ENCODE measurements at places on chromosomes 7 and 10.

GRCh38 chr10:13340626-13341376 is 7.3 kb downstream of the SEPHS1 start:
- DNase-seq = peak; percentile 16

GRCh38 chr10:10677479-10677878 is 340.2 kb upstream of the CELF2 start:
- peak; percentile 51 for DNase-seq

- no peak for DNase-seq
These were observed 111.2 kb downstream of the OSBPL3 start for GRCh38 chr7:24868741-24869140.

GRCh38 chr10:99522470-99523250 is 10.1 kb upstream of the NKX2-3 start:
- no peak for DNase-seq

DNA sequence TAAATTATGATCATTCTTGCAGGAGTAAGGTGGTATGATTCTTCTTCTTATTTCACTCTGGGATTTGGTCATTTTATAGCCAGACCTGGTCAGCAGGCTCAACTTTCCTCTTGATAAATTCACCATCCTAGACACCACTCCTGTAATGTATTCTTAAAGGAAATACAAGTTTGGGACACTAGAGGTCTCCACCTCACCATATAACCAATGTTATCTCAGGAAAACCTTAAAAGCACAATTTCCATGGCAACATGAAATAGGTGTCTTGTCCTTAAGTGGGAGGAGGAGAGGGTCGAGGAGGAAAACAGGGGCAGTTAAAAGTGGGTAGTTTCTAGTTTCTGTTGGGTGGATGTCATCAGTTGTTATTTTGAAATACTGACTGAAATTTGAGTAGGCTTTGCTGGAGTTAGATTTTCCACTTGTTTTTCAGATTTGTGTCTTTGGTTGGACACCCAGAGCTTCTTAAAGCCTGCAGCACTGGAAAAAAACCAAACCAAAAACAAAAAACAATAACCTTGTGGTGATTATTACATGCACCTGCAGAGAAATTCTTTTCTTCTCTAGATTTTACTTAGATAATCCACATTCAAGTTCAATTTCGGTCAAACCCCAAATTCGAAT is 163.1 kb downstream of the PRKCQ start:
- peak; percentile 33 for DNase-seq

- no peak for DNase-seq
These were observed 35.5 kb downstream of the RUFY2 start for GRCh38 chr10:68371604-68372003.

DNA sequence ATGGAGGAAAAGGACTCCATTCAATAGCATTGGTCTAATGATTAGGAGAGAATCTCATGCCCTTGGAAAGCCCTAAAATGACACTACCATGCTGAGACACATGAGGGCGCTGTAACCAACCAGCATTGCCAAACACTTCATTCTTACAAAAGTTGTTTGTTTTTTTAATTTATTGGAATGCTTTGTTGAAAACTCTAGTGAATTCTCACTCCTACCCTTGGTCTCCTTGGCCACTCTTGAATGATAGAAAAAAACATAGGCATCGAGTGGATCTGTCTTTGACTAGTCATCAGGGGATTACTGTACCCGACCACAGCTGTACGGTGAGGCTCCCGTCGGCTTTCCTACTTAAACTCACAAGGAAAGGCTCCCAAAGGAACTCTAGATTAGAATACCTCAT is 29.3 kb upstream of the ADD3 start:
- peak; percentile 70 for DNase-seq

DNA sequence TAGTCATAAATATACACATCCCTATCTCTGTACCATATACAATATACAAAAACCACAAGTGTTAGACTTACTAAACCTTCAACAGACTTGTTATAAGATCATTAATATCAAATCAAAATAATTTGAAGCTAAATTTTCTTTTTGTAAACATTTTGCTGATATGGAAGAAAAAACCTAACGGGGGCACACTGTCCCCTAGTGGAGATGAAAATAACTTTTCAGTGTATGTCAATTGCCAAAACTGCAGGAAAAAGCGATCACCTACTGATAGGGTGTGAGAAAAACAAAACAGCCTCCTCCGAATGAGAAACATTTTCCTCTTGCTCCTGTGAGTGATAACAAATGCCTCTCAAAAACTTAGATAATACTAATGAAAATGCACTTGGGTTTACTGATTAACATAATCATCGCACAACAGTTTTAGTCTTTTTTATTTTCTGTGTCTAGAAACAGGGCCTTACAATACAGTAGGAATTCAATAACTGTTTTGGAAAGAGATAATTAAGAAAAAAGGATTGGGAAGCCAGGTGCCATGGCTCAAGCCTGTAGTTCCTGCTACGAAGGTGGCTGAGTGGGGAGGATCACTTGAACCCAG is 322.7 kb downstream of the CRPPA start:
- DNase-seq = no peak

DNA sequence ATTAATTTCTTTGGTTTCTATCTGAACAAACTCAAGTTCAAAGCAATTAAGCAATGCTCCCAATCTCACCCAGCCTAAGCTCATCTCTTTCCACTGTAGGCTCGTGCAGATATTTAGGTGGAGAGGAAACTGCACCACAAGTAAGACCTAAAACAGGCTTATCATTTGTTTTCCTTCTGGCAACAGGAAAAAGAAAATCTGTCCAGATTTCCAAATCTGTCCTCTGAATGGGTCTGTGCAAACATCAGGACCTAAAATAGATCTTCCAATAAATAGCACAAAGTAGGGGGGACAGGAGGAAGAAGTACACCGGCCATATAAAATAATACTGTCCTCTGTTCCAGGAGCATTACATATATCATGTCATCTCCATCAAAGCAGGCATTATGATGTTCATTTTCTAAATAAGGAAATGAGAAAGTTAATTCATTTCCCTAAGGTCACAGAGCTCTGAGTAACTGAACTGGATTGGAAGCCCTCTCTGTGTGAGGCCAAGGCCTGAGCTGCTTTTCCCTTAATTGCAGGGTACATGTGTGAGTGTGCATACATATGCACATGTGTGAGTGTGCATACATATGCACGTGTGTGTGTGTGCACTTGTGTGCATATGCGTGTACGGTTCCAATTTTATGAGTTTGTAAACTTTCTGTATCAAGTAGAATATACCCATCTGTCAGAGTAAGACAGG is 92.8 kb upstream of the PARD3 start:
- DNase-seq = no peak

DNA sequence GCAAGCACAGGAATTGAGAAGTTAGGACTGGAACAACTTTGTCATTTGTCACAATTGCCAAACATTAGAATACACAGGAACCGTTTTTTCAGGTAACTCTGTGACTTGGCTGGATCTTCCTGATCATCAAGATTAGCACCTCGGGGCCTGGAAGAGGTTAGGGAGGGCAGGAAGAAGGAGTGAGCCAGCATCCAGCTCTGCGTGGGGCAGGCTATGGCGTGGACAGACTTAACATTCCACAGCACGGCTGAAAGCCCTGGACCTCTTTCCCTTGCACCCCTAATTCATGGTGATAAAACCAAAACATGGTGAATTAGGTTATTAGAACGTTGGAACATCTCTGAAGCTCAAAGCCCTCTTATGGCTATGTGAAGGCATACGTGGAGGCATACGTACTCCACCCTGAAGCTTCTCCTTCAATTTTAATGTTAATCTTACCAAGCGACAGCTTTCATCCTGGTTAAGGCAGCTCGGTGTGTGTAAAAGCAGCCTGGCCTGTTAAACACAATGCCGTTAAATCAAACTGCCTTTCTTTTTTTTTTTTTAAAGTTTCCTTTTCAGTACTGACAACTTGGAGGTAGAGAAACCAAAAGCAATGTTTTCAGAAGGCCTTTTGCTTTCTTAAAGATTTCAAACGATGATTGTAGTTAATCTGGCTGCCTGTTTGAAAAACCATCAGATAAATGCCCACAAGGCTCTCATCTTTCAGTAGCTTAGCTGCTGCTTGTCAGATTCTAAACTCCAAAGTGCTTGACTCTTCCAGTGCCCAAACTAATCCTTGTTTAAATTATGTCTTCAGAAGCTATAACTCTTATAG is 4.5 kb downstream of the GRK5 start:
- no peak for DNase-seq

- DNase-seq = no peak
These were observed 40.3 kb upstream of the ANK3 start for GRCh38 chr10:60430017-60430416.
